ENCODE measurements at places on chromosomes 5 and 9. TPM values are rescaled to one million over a fixed set of nuclear protein-coding genes. Genes with fewer than 3 reads are reported as not detected.

The PCDHA6 gene
- total RNA-seq = 12.1 TPM

The UAP1L1 gene
- total RNA-seq = 2.9 TPM

- DNase-seq = no peak
Measured at GRCh38 chr9:92740009-92740408, 24.6 kb downstream of the BICD2 start.

GRCh38 chr9:98860871-98861293 is 53.4 kb downstream of the GALNT12 start:
- no peak for DNase-seq

DNA sequence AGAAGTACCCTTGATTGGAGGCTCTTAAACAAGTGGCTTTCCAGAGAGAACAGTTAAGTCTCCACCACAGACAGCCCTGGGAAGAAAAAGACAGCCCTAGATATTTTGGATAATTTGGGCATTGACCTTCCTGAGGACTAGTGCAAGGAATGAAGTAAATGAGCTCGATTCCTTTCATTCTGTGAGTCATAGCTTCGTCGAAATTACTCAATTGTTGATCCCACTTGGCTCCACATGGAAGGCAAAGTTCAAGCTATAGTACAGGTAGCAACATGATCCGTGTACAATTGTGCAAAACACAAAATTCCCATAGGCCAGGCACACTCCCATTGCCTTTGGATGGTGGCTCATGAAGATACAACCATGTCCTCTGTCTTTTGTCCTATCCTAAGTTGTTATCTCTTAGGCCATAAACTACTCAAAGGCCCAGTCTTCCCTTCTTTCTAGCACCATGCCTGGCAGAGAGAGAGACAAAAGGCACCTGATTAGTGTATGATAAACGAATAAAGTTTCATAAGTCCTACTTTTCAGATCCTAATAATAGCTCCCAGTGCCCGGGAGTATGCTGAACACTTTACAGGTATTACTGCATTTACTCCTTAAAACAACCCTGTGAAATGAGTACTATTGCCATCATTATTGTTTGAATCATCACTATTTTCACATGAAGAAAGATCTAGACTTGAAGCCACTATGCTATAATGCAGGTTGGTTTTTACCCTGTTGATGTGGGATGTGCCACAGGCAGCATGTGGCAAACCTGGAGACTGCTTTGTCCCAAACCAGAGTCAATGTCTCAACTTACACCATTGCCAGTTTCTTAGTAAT is 116.7 kb upstream of the RANBP3L start:
- DNase-seq = no peak

DNA sequence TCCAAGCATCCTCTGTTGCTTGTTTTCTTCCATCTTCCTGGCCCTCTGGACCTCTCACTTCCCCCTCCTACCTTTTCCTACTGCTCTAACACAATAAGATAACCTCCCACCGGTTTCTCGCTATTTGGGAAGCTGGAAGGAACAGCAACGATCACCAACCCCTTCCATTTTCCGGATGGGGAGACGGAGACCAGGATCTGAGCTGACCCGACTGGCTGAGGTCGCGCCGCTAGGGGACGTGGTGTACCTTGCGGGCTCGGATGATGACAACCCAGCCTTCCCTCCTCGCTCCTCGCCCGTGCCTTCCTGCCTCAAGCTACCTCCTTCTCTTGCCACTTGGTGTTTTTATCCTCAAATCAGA is 1.9 kb downstream of the LPAR1 start:
- peak; percentile 30 for DNase-seq

- DNase-seq = no peak
Measured at GRCh38 chr5:4928409-4928808, 211.7 kb upstream of the ADAMTS16 start.

- no peak for DNase-seq
Measured at GRCh38 chr5:21646469-21646868, 1206.7 kb downstream of the CDH12 start.

DNA sequence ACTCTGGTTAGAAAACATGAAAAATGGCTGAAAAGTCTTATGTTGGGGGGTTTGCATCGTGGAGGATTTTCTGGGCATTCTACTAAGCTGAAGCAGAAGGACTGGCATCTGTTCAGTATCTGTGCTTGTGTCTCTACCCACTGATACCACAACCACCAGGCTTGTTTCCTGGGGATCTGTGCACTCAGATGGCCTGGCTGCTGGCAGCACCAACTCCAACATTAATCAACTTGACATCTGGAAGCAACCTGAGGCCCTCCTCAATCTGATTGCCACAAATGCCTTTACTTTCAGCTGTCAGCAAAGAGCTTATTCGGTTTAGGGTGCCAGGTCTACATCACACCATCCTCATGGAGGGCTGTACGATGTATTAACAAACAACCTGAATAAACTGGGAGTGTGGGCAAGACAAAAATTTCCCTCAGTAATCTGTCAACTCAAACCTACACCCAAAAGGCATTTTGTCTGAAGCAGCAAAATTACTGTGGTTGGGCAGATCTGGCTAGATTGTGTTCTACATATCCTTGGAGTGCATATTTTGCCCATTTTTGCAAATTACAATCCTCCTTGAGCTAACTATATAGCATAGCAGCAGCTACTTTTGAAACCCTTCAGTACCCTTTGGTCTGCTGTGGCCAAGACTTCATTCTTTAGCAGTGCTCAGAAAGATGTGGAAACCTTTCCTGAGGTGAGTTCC is 74.6 kb downstream of the FOXD1 start:
- DNase-seq = no peak

DNA sequence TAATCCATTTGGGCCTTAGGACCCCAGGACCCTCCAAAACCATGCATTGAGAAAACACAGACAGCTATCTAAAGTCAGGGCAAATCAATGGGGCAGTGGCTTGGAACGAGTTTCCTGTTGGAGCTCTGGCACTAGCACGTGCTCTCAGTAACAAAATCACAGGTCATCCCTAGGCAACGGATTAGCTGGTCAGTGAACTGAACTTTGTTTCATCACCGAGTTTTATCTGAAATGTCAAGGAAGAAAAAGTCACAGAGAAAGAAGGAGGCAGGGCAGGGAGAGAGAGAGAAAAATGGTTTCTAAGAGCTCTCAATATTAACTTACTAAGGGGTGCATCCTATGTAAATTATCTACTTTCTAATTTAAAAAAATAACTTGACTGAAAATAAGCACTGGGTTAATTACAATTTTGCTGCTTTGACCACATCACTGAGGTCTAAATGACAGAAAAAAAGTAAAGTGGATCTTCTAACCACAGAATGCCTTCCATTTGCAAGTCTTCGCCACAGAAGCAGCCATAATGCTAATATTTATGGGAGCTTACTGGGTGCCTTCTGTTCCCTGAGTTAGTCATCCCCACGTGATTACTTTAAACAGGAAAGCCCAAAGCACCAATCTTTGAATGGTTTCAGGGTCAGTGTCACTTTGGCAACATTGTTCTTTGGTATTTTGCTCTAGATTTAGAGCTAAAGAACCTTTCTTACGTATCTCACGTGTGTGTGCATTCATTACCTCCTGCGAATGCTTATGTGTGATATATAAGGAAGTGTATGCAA is 503.9 kb downstream of the RASEF start:
- DNase-seq = no peak
